ENCODE measurements at places on chromosomes 7 and 10.

DNA sequence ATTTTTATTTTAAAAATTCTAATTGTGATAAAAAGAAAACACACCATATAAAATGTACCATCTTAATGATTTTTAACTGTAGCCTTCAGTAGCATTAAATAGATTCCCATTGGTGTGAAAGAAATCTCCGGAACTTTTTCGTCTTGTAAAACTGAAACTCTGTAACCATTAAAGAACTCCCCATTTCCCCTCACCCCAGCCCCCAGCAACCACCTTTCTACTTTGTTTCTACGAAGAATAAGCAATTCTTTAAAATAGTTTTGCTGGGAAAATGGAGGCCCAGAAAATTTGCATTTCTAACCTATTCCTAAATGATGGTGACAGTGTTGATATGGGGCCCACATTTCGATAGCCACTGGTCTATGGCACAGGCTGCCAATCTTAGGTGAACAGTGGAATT, 305.4 kb upstream of the PFKP start:
- no peak for DNase-seq

- no peak for DNase-seq
These were observed 33.0 kb downstream of the WDR37 start for GRCh38 chr10:1089017-1089689.

- DNase-seq = no peak
These were observed 12.5 kb downstream of the ITPRIP start for GRCh38 chr10:104325436-104326435.

DNA sequence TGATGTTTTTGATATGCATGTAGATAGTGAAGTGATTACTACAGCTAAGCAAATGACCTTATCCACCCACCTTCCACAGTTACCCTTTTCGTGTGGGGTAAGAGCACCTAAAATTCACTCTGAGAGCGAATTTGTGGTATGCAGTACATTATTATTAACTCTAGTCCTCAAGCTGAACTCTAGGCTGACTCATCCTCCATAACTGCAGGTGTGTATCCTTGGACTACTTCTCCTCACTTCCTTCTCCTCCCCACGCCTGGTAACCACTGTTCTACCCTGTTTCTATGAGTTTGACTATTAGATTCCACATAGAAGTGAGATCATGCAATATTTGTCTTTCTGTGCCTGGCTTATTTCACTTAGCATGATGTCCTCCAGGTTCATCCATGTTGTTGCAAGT, 484.6 kb downstream of the GATA3 start:
- no peak for DNase-seq

- DNase-seq = no peak
These were observed 9.5 kb downstream of the NMT2 start for GRCh38 chr10:15158972-15159371.

GRCh38 chr10:13491747-13492360, 37.0 kb downstream of the BEND7 start:
- DNase-seq = no peak

DNA sequence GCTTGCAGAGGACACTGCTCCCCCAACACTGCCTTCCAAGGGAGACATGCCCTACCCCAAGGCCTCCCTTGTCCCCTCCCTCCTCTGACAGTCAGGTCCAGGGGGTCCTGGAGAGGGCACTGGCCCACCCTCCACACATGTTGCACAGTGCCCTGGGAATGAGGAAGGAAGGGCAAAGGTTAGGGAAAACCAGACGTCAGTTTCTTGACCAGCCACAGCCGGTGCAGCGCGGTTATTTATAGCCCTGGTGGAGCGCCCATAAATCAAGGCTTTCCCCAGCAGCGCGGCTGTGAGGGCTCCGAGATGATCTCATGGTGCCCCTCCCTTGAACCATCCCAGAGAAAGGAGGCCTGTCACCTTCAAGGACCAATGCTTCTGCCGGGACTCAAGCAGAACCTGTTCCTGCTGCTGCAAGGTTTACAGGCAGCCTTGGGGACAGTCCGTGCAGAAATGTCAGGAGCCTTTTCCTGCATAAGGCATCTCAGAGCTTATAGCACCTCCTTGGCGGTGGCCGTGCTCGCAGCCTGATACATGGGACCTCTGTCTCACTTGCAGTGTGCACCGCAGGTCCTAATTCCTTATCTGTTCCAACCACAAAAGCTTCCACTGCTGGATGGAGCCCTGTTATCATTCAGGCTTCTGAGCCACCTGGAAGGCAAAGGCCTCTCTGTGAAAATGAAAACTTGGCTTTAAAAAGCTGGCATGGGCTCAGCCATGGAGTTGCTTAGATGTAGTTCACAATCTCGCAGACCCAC, 127.3 kb downstream of the LHPP start:
- no peak for DNase-seq

- DNase-seq = no peak
These were observed 13.7 kb downstream of the CISD1 start for GRCh38 chr10:58282615-58283014.

DNA sequence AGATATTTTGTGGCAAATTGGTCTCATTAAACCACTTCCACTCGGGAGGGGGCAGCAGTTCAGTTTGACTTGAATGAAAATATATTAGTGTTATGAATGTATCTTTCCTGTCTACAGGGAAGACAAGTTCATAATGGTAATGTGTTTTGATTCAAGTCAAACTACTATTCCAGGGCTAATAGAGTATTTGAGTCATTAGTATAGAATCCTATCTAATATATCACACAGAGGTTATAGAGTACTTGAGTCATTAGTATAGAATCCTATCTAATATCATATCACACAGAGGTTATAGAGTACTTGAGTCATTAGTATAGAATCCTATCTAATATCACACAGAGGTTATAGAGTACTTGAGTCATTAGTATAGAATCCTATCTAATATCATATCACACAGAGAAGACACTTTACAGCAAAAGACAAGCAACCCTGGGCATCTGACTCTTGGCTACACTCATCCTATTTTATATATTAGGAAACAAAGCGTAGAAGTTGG, 199.7 kb upstream of the MAGI2 start:
- no peak for DNase-seq

GRCh38 chr10:76125900-76126299, 694.5 kb downstream of the LRMDA start:
- no peak for DNase-seq

DNA sequence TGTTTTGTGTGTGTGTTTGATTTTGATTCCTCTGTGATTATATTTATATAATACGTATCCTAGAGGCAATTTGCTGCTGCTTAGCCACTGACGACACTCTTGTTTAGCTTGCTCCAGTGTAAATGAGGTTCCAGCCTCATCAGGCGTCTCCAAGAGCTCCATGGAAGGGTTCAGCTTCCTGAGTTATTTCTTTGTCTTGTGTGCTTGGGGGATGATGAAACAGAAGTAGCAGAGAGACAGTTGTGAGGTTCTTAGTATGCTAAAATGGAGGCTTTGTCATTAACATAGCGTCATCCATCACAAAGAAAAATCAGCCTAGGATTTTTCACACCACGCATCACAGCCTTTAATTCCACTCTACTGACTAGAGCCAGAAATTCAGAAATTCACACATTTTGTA, 85.1 kb downstream of the KLF6 start:
- DNase-seq = no peak

GRCh38 chr7:106257752-106258151, 27.0 kb downstream of the NAMPT start:
- no peak for DNase-seq
